ENCODE measurements at places on chromosomes 16 and 17.
A peak's percentile ranks its signal among the peaks of the same experiment; 100 is the strongest.

GRCh38 chr16:53503991-53504663 is 1.1 kb upstream of the AKTIP start:
- peak; percentile 48 for DNase-seq

DNA sequence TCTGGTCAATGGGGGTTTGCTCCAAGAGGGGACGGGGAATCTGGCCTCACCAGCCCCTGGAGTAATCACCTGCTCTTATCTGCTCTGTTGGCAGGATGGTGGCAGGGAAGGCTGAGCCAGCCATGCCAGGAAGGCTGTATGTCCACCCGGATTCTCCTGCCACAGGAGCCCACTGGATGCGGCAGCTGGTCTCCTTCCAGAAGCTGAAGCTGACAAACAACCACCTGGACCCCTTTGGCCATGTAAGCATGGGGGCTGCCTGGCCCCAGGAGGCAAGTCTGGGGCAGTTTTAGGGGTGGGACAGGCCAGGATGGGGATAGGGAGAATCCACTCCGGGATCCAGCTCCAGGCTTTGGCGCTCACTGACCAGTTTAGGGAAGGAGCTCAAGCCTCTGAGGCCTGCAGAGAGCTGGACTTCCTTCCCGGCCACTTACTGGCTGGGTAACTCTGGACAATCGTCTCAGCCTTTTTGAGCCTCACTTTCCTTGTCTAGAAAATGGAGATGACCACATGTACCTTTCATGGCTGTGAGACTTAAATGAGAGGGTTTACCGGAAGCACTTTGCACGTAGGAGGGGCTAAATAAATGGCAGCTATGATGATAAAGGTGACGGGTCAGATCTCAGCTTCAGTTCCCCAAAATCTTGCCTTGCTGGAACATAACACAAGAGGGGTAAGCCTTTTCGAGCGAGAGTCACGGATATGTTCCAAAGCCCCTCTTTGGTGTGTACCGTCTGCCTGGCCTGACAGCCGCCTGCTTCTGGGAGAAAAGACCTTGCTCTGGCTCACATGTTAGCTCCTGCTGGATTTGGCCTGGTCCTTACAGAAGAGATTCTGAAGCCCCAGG is 15.4 kb downstream of the TBX4 start:
- DNase-seq = no peak

- no peak for DNase-seq
These were observed 19.4 kb upstream of the ZNF469 start for GRCh38 chr16:88363239-88363891.

- DNase-seq = no peak
These were observed 5.2 kb downstream of the TLCD3A start for GRCh38 chr17:737561-738113.

DNA sequence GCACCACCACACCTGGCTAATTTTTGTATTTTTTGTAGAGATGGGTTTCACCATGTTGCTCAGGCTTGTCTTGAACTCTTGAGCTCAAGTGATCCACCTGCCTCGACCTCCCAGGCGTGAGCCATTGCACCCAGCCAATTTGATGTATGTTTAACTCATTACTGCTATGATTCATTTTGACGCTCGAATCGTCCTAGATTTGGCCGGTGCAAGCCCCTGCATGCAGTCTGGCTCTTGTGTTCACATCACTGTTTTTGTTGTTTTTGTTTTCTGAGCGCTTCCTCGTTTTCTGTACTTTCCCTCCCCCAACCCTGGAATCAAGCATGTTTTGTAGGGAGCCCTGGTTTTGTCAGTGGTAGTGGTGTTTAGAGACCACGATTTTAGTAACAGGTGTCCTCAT is 7.8 kb upstream of the DUS1L start:
- no peak for DNase-seq

Measured in GM06990 (cell line).